ENCODE measurements at places on chromosomes 4 and X. TPM values are rescaled to one million over a fixed set of nuclear protein-coding genes. Genes with fewer than 3 reads are reported as not detected.

The MSANTD1 gene
- 15.7 TPM for total RNA-seq

The LGI2 gene
- total RNA-seq = 12.5 TPM

The C4orf50 gene
- 19.4 TPM for total RNA-seq

The HTATSF1 gene
- 81.7 TPM for total RNA-seq

The ARX gene
- total RNA-seq = 10.4 TPM

The ASB9 gene
- 1.2 TPM for total RNA-seq

The DUSP21 gene
- total RNA-seq = not detected

The PPP4R3C gene
- total RNA-seq = not detected

The DTHD1 gene
- total RNA-seq = 7.4 TPM

Measured in diencephalon (tissue), 1 donor.